ENCODE measurements at places on chromosomes 3 and 15.

DNA sequence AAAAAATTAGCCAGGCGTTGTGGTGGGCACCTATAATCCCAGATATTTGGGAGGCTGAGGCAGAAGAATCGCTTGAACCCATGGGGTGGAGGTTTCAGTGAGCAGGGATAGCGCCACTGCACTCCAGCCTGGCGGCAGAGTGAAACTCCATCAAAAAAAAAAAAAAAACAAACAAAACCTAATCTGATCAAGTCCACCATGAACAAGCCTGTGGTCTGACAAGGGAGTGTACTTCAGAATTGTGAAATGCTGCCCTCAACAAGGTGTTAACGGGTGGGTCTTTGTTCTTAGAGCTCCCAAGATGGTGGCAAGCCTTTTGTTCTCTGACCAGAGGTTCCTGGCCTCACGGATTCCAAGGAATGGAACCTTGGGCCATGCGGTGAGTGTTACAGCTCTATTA, 24.2 kb upstream of the SLC30A4 start:
- no peak for DNase-seq

DNA sequence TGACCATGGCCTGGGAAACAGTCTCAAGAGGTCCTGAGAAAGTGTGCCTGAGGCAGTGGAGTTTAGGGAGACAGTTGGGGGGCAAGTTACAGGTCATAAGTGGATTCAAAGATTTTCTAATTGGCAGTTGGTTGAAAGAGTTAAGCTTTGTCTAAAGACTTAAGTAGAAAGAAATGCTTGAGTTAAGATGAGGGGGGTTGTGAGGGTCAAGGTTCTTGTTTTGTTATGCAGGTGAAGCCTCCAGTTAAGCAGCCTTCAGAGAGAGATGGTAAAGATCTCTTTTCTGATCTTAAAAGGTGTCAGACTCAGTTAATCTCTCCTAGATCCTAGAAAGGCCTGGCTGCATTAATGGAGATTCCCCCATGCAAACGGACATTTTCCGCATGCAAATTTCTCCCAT, 356.3 kb upstream of the C2CD4B start:
- no peak for DNase-seq

- DNase-seq = peak; percentile 66
These were observed at the start of gene FBXL22 for GRCh38 chr15:63597038-63597790. TSS of gene FBXL22 (plus strand) at chr15:63597387. CDS start at chr15:63597393, 6 bp downstream.

DNA sequence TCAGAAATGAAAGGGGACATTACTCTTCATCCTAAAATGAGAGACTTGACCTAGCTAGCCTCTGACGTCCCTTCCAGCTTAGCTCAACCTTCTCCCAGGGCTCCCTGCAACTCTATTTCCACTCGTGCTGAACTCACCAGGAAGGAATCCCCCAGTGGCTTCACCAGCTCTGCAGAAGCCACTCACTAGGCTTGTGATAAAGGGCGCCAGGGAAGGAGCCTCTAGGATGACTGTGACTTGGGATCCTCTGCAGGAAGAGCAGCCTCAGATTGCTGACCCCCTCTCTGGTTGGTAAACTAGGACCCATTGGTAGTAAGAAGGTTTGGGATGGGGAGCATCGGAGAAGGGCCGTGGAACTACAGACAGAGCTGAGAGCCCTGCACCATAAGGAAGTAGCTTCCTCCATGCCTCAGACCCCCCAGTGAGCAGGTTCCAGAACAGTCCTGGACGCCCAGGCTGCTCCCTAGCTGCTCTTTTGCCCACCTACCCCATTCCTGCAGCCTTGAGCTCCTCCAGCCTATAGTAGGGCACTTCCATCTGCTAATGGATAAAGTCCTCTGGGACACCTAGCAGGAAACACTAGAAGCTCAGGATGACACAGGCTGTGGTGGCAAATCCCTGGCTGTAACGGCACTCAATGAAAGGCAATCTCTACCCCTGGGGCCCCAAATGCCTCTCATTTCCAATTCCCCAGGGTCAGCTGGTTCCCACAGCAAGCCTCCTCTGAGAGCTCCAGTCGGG, 26.0 kb downstream of the PLA2G4F start:
- no peak for DNase-seq

DNA sequence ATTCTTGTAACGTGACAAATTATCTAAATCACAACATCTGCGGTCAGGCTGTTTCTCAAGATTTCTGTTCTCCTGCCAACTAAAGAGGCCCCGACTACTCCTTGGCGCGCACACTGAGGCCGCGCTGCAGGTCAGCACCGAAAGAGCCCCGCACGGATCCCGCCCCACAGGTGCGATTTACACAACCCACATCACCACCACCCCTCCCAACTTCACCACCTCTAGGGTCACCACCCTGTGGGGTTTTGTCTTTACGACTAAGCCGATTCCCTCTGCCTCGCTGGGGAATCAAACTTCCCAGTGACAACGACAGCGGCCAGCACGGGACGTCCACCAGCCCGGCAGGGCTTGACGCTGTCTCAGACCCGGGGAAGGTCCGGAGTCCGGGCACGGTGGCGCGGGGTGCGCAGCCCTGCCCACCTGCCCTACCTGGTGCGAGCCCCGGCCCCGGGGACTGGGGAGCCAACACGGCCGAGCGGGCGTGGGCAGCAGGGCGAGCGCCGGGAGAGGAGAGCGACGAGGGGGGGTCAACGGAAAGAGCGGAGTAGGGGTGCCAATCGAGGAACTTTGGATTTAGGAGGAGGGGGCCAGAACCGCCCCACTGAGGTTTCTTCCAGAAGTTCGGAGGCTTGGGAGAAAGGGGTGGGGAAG, 764 bp downstream of the UACA start:
- DNase-seq = peak; percentile 55

DNA sequence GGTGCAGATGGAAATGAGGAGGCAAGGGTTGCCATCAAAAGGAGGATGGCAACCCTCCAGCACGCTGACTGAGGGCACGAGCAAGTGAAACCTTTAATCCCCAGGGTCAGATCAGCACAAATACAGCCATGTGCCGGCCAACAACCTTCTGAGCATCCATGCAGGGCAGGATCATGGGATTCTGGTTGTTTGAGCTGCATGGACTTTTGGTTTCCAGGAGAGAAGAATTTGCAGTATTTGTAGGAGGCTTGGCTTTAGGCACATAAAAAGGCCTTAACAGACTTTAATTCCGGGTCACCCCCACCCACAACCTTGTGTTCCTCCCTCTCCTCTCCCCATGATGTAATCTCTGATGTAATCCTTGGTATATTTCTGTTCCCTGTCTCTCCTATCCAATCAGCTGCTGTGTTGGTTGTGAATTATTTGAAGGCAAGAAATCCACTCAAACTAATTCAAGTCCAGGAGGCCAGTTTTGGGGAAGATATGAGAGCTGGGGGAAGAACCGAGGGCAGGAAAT, 254.3 kb downstream of the SHQ1 start:
- no peak for DNase-seq

GRCh38 chr3:150528354-150528797, 17.9 kb downstream of the SERP1 start:
- DNase-seq = no peak

DNA sequence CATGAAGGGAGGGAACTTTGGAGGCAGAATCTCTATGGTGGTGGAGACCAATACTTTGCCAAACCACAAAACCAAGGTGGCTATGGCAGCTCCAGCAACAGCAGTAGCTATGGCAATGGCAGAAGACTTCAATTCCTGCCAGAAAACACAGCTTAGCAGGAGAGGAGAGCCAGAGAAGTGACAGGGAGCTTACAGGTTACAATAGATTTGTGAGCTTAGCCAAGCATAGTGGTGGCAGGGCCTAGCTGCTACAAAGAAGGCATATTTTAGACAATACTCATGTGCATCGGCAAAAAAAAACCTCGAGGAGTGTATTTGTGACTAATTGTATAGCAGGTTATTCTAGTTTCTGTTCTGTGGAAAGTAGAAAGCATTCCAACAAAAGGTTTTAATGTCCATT, 6.4 kb upstream of the CSTA start:
- no peak for DNase-seq

DNA sequence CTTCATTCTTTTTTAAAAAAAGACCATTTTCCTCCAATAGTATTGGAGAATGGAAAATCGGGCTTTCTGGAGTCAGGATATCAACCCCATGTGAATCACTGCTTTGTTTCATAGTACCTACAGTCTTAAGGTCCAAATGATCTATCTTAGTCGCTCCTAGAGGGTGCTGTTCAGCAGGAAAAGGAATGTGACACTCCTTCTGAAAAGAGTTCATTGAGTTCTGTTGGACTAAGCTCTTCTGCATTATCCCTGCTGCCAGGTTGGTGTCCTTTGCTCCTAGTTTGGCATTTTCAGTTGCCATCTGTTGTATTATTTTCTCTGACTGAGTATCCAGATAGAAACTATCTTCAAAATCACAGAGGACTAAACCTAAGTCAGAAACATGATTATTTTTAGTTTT, 57.2 kb downstream of the POLQ start:
- no peak for DNase-seq

DNA sequence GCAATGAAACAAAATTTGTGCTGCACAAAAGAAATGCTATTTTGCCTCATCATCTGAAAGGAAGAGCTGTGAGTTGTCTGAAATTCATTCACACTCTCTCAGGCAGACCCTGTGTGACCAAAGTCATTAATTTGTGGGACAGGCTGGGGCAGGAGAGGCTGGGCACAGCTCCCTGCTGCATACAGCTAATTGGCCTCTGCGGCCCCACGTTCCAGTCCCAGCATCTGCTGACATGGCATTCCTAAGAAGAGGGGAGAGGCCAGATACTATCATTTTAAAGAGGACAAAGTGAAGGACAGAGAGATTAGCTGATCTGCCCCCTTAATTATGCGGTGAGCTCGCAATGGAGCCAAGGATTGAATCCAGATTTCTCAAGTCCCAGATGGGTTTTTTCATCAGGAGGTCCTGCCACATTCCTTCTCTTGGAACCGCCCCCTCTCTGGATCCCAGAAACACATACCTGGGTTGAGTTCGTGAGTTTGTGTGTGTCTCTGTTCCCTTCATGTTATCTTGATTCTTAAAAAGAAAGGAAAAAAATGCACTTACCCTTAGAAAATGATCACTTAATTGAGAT, 25.1 kb downstream of the POLR2M start:
- no peak for DNase-seq

- no peak for DNase-seq
These were observed 249.5 kb upstream of the EOMES start for GRCh38 chr3:27971600-27971999.

DNA sequence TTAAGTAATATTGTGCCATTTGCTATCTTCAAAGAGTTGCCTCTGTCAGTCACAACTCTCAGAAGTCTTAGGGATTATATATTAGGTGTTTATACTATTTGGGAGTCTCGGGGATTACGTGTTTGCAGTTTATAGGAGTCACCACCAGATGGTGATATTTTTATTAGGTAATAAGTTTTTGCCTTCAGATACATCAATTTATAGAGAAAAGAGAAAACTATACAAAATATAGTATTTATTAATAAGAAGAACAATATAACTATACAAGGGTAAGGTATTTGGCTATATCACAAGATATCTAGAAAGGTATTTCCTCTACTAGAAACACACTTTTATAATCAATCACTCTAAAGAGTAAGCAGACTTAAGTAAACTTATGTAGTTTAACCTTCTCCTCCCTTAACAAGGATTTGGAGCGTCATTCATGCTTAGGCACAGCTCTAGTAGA, 10.7 kb upstream of the DHX36 start:
- DNase-seq = no peak

GRCh38 chr3:31562525-31562924, 29.8 kb downstream of the STT3B start:
- DNase-seq = no peak

GRCh38 chr15:70628549-70628896, 134.8 kb downstream of the UACA start:
- no peak for DNase-seq

DNA sequence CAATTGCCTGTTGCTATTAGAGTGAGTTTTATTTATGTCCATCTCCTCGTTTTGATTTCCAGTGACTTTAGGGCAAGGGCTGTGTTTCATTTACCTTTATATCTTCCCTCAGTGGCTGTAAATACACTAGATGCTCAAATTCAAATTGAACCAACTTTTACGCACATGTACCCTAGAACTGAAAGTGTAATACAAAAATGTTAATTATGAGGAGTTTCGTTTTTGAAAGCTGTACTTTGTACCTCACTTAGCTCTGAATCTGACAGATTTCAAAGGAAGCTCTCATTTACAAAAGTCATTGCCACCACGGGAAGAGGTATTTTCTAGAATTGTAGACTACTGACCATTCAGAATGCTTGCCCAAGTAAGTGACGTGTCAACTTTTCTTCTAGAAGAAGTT, 264.4 kb downstream of the MECOM start:
- no peak for DNase-seq

- DNase-seq = no peak
These were observed 539.1 kb downstream of the MFSD1 start for GRCh38 chr3:159340877-159341500.

GRCh38 chr3:27454461-27454860, 29.7 kb downstream of the SLC4A7 start:
- no peak for DNase-seq

DNA sequence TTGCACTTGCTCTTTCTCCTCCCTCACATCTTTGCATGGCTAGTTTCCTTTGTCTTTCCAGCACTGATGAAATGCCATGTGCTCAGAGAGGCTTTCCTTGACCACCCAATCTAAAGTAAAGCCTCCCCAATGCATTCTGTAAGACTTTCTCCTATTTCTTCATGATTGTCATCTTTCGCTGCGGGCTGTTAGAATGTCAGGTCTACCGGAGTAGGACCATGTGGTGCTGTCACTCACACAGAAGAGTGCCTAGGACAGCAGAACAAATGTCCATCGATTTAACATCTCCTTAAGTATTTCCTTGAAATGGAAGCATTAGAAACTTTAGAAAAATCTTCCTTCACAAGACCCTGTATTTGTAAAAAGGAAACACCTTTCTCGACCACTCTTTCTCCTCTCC, 99.9 kb upstream of the TMC3 start:
- no peak for DNase-seq

- no peak for DNase-seq
These were observed 237.0 kb downstream of the UACA start for GRCh38 chr15:70526221-70526973.

DNA sequence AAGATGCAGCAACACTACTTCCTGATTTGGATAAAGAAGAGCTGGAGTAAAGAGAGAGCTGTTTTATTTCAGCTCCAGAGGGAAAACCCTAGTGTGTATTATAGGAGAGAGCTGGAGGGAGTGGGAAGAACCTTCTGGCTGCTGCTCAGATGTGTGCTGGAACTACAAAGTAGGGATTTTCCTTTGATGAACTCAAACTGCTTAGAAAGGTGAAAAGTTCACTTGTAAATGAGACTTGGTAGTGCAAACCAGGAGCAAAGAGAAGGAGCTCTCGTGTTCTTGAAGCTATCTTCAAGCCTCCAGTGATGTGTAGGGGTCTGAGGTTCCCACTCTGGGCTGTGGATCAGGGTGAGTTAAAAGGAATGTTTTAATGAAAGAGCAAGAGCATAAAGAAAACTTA, 110.4 kb downstream of the EDEM1 start:
- no peak for DNase-seq

GRCh38 chr3:12707449-12707848, 43.5 kb upstream of the RAF1 start:
- DNase-seq = no peak

All from Right ventricle myocardium superior (tissue), 1 donor.